ENCODE measurements at places on chromosomes 2 and 18. TPM values are rescaled to one million over a fixed set of nuclear protein-coding genes. Genes with fewer than 3 reads are reported as not detected.

Gene RTKN
- 1.6 TPM for total RNA-seq

Gene IL1RL1
- total RNA-seq: 0.20 TPM

Gene IGFBP5
- not detected for total RNA-seq

Gene ANKRD30B
- total RNA-seq: not detected

Gene CDK15
- not detected for total RNA-seq

Gene FLACC1
- total RNA-seq: 0.59 TPM

Gene PAIP2B
- 3.4 TPM for total RNA-seq

Gene MOB4
- total RNA-seq: 15.1 TPM

Gene C2orf81
- total RNA-seq: 2.6 TPM

Gene ANO7
- total RNA-seq: 5.4 TPM

Gene KANSL3
- total RNA-seq: 37.8 TPM

Gene LRATD1
- total RNA-seq: not detected

Gene C2orf92
- total RNA-seq: 11.7 TPM

Gene TXNDC2
- not detected for total RNA-seq

Gene DCTN1
- 81.4 TPM for total RNA-seq

Gene KIF5C
- 11.1 TPM for total RNA-seq

Gene STARD6
- total RNA-seq: not detected

Gene SLC4A3
- not detected for total RNA-seq

Gene ADAM23
- 0.54 TPM for total RNA-seq

Gene CD207
- not detected for total RNA-seq

Gene NT5DC4
- not detected for total RNA-seq

Gene B3GNT7
- 0.29 TPM for total RNA-seq

Gene FTCDNL1
- 1.9 TPM for total RNA-seq

Gene XRCC5
- total RNA-seq: 544 TPM

Gene NETO1
- total RNA-seq: not detected

Gene INHA
- total RNA-seq: not detected

Gene RAMP1
- total RNA-seq: 1.4 TPM

Gene DLX2
- total RNA-seq: not detected

Gene CNPPD1
- 38.7 TPM for total RNA-seq

Gene LBX2
- total RNA-seq: 0.36 TPM

Gene GREB1L
- total RNA-seq: not detected

Gene DGUOK
- total RNA-seq: 96.4 TPM

Gene VRK2
- total RNA-seq: 18.3 TPM

Gene SEPTIN10
- total RNA-seq: 0.86 TPM

Gene DSG3
- total RNA-seq: not detected

Gene SULT1C2
- not detected for total RNA-seq

Gene ARHGAP28
- total RNA-seq: not detected

Gene G6PC2
- total RNA-seq: not detected

Gene SERPINB3
- not detected for total RNA-seq

Gene PPM1B
- total RNA-seq: 37.1 TPM

Gene SERPINB4
- total RNA-seq: not detected

Gene PRSS56
- total RNA-seq: not detected

Gene DOK6
- not detected for total RNA-seq

Gene CPO
- not detected for total RNA-seq

Gene CD8B
- total RNA-seq: 319 TPM

Gene TUBA4B
- total RNA-seq: not detected

Gene HOXD3
- total RNA-seq: not detected

Gene SATB2
- total RNA-seq: 0.14 TPM

Data from activated CD8-positive, alpha-beta T cell treated with anti-CD3 and anti-CD28 coated beads for 36 hours (primary cell).